ENCODE measurements at places on chromosomes 4 and X.

- DNase-seq: no peak
Observed at GRCh38 chrX:135639066-135639780, 74.2 kb upstream of the CT45A1 start.

GRCh38 chr4:12319765-12320164 is 891.1 kb upstream of the HS3ST1 start:
- no peak for DNase-seq

- DNase-seq: no peak
Observed at GRCh38 chr4:184347251-184348239, 126.8 kb downstream of the IRF2 start.

- no peak for DNase-seq
Observed at GRCh38 chr4:7480423-7480822, 45.7 kb upstream of the PSAPL1 start.

DNA sequence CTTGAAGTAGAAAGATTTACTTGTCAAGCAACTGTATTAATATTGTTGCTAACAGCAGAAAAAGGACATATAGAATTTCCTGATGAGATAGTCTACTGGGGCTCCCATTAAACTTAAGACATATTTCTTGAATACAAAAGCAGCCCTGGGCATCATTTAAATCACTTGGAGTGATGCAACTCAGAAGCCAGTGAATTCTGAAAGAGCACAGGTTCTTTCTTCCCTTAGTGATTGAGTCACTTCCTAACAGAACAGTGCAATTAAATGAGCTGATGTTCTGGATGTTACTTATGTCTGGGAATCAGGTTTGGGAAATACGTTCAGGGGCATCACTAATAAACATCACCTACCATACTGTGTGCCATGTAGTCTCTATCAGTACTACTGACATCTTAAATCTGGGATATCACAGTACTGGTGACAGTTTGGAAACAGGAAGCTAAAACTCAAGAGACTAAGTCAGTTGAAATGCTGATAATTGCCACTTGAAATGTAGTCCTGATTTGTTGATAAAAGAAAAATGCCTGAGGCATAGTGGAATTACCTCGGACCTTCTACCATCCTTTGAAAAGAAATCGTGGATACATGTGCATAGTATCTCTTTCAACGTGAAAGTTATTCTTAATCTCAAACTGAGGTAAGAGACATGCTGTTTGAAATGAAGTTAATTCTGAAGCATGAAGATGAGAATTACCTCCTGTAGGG is 249.2 kb upstream of the GPRIN3 start:
- no peak for DNase-seq

- DNase-seq: no peak
Observed at GRCh38 chr4:55807556-55807955, 12.0 kb upstream of the EXOC1L start.

- DNase-seq: no peak
Observed at GRCh38 chr4:94583914-94584641, 132.3 kb downstream of the PDLIM5 start.

- DNase-seq: no peak
Observed at GRCh38 chrX:41541386-41541785, 94.2 kb downstream of the NYX start.

GRCh38 chrX:118552121-118552900 is 56.7 kb downstream of the DOCK11 start:
- no peak for DNase-seq

DNA sequence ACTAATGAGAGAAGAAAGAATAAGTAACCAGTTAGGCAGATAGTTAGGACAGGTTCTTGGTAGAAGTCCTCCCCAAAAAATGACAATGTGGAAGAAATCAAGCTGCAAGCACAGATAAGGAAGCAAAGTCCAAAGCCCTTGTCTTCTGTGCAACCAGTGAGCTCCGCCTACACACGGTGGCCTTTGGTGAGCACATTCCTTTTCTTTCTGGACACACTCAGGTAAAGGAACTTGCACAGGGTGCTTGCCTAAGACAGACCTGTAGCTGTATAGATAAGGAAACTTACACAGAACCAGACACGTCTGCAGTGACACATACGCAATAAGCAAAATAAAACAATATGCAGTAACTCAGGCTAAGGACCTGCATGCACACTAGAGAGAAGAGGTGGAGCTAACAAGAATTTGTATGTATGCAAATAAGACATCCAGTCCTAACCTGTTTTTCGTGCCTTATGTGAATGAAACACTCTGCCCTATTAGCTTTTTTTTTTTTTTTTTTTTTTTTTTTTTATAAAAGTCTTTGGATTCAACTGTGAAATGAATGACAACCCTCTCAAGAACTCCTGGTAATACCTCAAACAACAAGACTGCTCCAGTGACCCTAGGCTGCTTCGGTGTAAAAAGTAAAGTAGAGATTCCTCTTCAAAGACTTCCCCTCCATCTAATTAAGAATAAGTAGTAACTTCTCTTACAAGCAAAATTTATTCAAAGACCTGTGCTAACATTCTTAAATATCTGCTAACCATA is 48.8 kb downstream of the UGT2B10 start:
- DNase-seq: no peak

GRCh38 chrX:101232316-101232715 is 12.7 kb downstream of the DRP2 start:
- no peak for DNase-seq

- DNase-seq: no peak
Observed at GRCh38 chrX:72713130-72713529, 976 bp downstream of the PHKA1 start.

- DNase-seq: no peak
Observed at GRCh38 chr4:182280436-182281111, 37.4 kb downstream of the TENM3 start.

- no peak for DNase-seq
Observed at GRCh38 chr4:153904011-153904410, 115.1 kb upstream of the SFRP2 start.

DNA sequence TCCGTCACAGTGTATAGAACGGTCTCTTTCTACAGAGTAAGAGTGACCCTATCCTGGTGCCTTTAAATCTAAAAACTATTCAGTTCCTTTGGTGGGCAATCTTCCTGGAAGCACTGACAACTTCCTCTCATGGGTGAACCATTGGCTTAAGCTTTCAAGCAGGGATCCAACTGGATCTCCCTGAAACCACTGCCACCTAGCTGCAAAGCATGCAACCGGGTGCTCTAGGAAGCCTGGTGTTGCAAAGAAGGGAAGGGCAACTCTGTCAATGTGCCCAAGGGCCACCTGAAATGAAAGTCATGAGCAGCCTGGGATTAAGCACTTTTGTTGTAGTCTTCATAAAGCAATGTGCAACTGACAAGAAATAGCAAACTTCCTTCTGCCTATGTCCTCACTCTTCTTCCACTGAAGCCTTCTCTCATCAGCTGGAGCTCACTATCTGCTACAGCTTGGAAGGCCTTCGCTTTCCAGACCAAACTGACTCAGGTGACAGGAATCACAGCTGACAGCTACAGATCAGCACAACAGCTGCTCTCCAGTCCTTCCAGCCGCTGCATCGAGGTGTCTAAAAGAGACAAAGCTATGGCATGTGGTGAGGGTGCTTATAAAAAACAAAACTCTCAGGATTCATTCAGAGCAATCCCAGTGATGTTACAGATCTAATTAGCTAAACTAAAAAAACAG is 46.1 kb downstream of the SETD7 start:
- no peak for DNase-seq

DNA sequence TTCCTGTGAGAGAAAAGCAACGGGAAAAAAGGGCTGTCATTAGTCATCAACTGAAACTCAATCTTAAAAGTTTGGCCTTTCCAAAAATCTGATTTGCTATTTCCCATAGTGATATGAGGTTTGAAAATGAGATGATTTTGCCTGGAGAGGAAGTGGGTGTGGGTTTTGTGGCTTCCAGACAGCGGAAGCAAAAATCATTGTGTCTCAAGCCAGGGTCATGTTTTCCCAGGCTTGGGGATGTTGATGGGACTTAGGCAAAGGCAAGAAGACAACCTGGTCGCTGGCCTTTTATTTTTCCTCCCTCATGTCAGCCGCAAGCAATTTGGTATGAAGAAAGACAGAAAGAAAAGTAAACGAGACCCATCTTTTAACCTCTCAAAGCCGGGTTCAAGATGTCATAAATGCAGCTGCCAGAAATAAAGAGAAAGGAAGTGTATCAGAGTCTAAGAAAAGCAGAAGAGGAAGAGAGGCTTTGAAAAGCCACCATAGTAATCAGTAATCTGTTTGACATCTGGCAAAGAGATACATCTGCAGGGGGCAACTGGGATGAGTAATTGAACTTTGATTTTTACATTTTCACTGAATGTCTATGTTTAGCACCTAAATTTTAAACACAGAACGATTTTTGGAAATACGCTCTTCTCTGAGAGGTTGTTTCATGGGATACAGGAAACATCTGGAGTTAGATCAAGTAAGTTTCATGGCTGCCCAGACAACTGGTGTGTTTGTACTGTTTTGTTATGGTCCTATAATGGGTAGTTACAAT is 521.6 kb upstream of the SLIT2 start:
- DNase-seq: no peak

GRCh38 chr4:29453303-29453820 is 1266.8 kb upstream of the PCDH7 start:
- no peak for DNase-seq

DNA sequence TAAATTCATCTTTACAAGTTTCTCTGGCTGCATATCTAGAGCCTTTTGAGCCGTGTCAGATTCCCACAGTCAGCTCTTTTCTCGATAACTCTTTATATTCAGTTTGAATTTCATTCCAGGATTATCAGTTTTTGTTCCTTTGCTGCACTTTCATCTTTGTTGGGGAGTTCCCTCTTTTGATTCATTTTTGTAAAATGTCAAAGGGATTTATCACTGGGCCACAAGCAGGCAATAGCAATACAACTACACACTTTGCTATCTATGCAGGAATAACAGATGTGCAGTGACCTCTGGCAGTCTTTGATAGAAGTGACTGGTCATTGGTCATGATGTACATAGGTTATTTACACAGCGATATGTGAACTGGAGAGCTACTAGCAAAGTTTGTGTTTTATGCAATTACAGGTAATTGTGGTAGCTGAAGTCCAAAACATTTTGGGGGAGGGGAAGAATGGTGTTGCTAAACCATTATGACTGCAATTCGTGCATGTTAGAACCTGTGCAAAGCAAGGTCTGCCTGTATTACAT is 43.8 kb downstream of the HPGDS start:
- no peak for DNase-seq

- no peak for DNase-seq
Observed at GRCh38 chr4:20359692-20360091, 108.0 kb downstream of the SLIT2 start.

DNA sequence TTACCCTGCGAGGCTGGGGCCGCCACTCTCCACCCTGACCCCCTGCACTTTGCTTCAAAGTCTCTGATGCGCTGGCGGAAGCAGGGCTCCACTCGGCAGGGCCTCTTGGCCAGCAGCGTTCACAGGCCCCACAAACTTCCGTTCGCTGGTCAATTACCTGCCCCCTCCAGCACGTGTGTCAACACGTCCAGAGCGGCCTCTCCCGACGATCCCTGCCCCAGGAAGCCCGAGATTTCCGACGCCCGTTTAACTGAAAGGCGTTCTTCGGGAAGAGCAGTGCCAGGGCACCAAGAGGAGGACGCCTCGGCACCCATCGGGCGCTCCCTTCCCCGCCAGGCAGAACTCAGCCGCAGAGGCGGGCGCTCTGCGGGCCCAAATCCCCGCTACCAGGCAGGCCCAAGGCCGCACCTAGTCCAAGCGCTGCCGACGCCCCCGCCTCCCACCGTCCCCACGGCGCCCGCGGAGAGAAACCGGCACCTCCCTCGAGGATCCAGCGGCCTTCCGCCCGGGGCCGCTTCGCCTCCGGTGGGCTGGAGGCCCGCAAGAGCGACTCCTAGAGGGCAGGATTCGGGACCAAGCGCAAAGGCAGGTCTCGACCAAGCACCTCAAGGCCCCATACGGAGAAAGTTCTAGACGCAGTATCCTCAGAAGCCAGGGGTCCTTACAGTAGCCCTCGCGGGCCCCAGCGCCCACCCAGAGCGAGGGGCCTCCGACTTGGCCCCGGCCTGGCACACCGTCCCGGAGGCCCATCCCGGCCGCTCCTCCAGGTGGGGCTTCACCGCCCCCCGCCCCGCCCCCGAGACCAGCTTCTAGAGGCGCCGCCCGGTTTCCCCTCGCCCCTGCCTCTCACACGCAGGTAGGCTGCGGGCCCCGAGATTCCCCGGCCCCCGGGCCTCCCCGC is 586 bp downstream of the BCAP31 start:
- DNase-seq: peak; percentile 78

DNA sequence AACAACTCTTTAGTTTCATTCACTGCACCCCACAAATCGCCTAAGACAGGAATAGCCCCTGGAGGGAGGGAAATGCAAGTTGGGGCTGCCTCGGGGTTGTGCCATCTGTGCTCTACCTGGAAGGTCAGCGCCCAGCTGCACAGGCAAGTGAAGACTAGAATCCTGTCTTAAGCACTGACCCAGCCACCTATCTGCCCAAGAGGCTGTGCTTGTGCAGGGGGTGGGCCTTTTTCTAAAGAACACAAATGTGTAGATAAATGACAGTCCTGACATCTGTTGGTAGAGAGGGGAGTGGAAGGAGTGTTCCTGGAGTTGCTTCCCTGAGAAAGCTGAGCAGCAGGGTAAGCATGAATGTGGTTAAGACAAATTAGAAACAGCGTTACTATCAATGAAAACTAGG is 15.7 kb downstream of the ZNF518B start:
- no peak for DNase-seq

Data from stimulated activated CD4-positive, alpha-beta T cell treated with anti-CD3 and anti-CD28 coated beads, Interleukin-15, amount 100 ng/mL, for 24 hours (primary cell).